ENCODE measurements at places on chromosomes 11 and 22.

DNA sequence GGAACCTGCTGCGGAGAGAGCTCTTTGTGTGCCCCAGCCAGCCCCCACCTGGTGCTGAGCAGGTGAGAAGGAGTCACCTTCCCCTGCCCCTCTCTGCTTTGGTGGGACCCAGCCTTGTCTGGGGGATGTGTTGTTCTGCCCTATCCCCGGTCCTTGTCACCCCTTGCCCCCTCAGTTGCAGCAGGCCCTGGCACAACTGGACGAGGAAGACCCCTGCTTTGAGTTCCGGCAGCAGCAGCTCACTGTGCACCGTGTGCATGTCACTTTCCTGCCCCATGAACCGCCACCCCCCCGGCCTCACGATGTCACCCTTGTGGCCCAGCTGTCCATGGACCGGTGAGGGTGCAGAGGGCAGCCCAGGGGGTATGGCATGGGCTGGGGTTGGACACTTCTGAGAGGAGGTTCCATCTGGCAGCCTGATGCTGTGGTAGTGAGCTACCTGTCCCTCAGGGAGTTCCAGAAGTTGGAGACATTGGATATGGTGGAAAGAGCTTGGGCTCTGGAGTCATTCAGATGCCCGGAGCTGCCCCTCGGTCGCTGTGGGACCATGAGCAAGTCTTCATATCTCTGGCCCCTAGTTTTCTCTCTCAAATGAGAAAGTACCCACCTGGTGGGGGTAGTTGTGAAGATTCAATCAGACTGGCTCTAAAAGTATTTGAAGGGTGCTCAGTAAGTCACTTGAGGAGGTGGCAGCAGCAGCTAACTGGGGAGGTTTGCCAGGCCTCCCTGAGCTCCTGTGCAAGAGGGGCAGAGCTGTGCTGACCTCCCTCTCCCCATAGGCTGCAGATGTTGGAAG lies 4.3 kb downstream of the LARGE2 start:
- no peak for DNase-seq

GRCh38 chr22:45621836-45622600 lies 49.6 kb upstream of the ATXN10 start:
- DNase-seq = no peak

DNA sequence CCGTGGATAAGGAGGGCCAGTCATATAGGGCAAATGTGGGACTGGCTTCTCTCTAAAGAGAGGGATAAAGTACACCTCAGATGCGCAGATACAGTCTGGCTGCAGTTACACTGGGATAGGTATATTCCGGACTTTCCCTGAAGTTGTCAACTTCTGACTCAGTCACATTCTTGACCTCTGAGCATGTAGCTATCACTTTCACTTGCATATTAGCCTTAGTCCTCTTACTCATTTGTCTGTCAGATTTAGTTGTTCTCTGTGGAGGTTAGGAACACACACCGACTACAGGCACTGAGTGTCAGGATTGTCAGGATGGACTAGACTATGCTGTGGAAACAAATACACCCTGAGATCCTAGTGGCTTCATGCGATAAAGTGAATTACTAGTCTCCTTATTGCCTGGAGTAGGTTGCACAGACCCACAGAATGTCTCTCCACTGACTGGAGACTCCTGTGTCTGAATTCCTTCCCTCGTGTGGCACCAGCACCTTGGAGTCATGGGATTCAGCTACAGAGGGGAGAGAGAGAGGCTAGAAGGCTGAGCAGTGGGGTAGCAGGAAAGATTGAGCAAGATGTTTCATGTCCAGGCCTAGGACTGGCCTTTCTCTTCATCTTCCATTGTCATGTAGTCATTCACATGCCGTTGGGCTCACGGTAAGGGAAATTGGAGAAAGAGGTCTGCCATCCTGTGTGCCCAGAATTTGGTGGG lies 654.3 kb downstream of the NTM start:
- DNase-seq = no peak

GRCh38 chr11:119361941-119362725 lies 15.6 kb upstream of the MFRP start:
- no peak for DNase-seq

GRCh38 chr22:48947636-48948035 lies 880.0 kb downstream of the BRD1 start:
- no peak for DNase-seq

DNA sequence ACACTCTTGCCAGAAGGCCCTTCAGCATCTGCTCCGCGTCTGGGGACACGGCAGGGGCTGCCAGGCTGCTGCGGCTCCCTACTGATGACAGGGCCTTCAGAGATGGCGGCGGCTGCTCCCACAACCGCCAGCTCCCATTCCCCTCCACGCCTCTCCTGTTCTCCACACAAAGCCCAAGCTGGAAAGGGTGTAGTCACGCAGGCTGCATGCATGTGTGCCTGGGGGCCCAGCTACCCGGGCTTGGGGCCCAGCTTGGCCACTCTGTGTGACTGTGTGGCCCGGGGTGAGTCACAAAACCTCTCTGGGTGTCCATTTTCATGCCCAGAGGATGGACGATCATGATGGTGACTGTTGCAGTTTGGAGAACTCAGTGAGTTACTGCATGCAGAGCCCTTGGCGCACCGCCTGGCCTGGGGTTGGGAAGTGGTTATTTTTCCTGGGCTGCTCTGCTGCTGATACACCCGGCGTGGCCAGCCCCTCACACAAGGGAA lies 31.7 kb upstream of the PARVB start:
- DNase-seq = peak; percentile 58

GRCh38 chr11:93646399-93646798 lies 15.1 kb upstream of the CEP295 start:
- DNase-seq = no peak

DNA sequence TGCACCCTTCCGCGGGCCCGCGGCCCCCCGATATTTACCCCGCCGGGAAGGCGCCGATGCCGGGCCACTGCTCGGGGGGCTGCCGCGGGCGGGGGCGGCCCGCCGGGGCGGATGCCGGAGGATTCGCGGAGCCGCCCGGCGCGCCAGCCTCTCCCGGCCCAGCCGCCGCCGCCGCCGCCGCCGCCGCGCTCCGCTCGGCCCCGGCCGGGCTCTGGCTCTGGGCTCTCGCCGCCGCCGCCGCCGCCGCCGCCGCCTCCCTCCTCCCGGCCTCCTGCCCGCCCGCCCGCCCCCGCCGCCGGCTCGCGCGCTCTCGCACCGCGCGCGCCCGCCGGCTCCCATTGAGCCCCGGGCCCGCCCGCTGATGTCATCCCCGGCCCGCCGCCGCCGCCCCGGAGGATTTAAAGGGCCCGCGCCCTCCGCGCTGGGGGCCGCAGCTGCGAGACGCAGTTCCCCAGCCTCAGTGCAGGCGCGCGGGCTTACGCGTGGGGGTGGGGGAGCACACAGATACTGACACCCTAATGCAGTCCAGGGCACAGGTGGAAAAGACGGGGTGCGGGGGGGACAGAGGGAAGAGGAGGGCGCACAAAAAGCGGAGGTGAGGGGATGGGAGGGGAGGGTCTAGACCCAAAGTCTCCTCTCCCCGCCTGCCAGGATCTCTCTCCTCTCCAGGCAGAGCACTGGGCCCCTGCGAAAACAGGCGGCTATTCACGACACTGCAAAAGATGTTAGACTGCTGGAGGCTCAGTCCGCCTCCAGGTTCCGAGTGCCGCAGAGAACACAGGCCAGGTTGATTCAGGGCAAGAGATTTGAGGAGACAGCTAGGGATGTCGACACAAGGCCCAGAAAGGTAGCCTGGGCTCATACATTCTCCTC lies at the start of gene CSNK1E:
CSNK1E (minus strand) TSS at position 312 of the 873 bp plus-strand sequence. CDS start 3,276 bp downstream, outside the sequence.
- DNase-seq = peak; percentile 76

Data from NCI-H2171 (cell line).